ENCODE measurements at places on chromosomes 2 and 18. TPM values are rescaled to one million over a fixed set of nuclear protein-coding genes. Genes with fewer than 3 reads are reported as not detected.
A peak's percentile ranks its signal among the peaks of the same experiment; 100 is the strongest.

GREB1L gene
- 9.5 TPM for total RNA-seq

DNA sequence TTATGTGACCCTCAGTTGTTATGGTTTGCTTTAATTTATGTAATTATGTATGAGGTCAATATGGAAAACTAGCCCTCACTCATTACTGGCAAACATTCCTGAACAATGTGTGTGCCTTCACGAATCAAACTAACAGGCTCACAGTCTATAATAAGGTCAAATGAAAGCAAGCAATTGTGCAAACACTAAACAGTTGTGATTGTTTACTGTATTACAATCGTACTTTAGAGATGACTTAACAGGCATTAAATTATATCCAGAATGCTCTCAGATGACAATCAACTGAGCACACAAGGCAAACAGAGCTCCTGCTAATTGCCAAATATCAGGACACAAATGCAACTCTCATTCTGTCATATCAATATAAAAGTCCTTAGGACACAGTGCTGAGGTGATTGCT, 29.5 kb downstream of the COL5A2 start:
- DNase-seq, result peak; percentile 69

- no peak for DNase-seq
Observed at GRCh38 chr2:132609101-132609890, 60.7 kb downstream of the LYPD1 start.

- DNase-seq, result no peak
Observed at GRCh38 chr2:127275789-127276188, 18.2 kb downstream of the ERCC3 start.

ABCG8 gene
- not detected for total RNA-seq

CCDC148 gene
- 0.66 TPM for total RNA-seq

All from HFFc6 (cell line).